Trophoblast cell (in vitro differentiated cells and primary cell): ENCODE measurements at places on chromosomes 6 and 20.

DNA sequence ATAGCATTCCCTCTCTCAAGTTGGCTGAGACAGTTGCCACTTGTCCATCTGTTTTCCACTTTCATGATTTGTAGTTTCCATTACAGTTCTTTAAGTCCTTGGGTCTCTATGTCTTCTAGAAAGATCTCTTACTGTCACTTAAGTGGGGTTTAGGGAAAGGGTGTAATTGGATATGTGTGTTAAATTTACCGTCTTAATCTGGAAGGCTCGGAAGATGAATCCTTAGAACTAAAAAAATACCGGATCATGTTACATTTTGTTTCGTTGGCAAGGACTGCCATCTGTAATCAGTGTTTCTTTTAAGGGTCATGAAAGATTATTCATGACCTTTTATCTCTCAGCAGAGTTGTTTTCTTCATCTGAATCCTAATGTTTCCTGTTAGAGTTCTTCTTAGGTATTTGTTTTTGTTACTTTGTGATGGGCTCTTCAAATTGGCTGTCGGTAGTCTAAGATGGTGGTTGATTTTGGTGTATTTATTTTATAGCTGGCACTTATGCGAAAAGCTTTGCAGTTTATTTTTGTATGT, 21.8 kb upstream of the BTBD3 start:
- no peak for DNase-seq

DNA sequence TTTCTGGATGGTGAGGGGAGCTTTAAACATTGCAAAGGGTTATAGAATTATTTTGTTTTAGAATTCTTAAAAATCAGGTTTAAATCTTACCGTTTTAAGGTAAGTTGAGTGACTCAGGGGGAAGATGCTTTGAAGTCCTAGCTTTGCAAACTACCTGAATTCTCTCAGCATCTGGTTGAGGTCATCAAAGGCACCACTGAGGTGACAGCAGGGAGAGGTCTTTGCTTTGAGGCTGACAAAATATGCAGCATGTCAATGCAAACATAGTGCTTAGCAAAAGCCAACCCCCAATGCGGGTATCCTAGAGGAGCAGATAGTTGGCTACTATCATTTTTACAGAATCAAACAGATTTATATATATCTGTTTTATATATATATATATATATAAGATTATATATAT, 219.5 kb downstream of the SLC24A3 start:
- DNase-seq, result peak; percentile 66

- DNase-seq, result no peak
Measured at GRCh38 chr6:43146261-43146660, 24.8 kb upstream of the SRF start.

GRCh38 chr20:53789989-53790675, 196.5 kb upstream of the ZNF217 start:
- peak; percentile 94 for DNase-seq

- DNase-seq, result peak; percentile 72
Measured at GRCh38 chr20:19947611-19948264, 69.4 kb upstream of the NAA20 start.

DNA sequence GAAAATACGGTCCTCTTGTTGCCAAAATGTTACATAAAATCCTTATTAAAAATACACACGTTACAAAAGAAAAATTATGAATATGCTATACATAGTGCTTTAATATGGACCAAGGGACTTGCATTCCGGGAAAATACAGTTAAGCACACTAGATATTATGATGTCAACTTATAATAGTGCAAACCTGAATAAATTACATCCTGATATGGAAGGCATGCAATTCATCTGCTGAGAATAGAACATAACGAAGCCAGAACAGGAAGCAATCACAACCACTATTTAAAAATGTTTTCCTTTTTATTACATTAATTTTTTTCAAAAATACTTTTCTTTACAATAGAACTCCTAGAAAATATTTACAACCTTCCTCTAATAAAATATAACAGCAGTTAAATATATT, 7.8 kb upstream of the MRPS10 start:
- DNase-seq, result no peak
